ENCODE measurements at places on chromosomes 3 and 15.
A peak's percentile ranks its signal among the peaks of the same experiment; 100 is the strongest.

GRCh38 chr3:134485075-134485717 is 589 bp downstream of the ANAPC13 start:
- DNase-seq, result no peak

DNA sequence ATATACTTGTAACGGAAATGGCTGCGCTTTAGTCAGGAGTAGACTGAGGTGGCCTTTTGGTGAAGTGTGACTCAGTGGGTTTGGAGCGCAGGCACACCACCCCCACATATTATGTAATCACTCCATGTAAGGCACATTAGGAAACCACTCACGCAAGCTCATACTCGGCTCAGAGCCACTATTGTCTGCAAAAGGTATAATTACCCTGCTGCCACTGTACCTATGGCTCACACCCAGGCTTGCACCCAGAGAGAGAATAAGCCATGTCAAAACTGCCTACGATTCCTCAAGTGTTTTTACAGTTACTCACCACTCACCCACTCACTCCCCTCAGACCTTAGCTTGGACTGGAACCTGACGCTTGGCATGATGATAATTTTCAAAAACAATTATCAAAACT is 611.9 kb upstream of the CCDC54 start:
- peak; percentile 52 for DNase-seq

DNA sequence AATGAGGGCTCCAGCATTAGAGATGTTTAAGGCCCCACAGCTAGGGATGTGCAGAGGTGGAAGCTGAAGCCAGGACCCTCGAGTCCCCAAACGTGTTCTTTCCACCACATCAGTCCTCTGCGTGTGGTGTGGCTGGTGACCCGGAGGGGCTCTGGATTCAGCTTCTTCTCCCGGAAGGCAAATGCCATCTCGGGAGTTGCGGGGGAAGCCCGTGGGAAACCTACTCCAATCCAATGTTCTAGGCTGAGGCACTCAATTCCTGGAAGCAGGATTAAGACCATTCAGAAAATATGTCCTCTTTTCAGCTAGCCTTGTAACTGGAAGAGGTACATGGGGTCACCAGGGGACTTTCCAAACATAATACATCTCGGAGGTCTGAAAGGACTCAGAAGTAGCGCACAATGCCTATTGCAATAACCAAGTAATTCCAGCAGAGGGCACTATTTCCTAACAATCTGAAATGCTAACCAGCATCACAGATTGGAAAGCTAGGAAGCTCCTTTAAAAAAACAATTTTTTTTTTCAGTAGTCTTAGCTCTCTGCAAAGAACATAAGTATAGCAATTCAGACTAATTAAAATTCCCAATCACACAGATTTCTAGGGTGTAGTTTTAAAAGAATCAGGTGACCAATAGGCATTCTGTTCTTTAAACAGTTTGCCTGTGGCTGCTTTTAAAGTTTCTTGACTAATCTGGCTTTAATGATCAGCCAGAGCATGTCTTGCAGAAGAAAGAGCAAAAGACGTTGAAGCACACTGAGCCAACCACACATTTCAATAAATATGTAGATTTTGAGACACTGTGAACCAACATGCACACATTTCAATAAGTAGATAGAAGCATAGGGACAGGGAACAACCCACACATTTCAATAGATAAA is 36.1 kb downstream of the BNC1 start:
- peak; percentile 73 for DNase-seq

DNA sequence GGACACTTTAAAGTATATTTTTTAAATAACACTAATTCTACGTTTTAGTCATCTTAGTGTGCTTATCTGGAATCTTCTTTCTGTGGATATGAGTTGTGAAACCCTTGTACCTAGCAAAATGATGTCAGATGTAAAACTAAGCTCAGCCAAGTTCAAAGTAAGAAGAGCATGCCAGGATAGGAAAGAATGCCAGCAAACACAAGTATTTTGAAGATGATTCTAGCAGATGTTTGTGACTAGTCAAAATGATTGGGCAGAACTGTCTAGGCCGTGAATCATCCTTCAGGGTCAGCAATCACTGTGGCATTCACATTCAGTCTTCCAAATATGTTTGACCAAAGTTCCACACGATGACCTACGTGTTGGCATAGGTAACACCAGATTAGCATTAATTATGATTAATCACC is 5.4 kb upstream of the PLOD2 start:
- DNase-seq, result peak; percentile 87

GRCh38 chr3:14898929-14899328 is 48.5 kb upstream of the NR2C2 start:
- DNase-seq, result no peak

GRCh38 chr3:77325280-77325679 is 285.4 kb downstream of the ROBO2 start:
- no peak for DNase-seq

DNA sequence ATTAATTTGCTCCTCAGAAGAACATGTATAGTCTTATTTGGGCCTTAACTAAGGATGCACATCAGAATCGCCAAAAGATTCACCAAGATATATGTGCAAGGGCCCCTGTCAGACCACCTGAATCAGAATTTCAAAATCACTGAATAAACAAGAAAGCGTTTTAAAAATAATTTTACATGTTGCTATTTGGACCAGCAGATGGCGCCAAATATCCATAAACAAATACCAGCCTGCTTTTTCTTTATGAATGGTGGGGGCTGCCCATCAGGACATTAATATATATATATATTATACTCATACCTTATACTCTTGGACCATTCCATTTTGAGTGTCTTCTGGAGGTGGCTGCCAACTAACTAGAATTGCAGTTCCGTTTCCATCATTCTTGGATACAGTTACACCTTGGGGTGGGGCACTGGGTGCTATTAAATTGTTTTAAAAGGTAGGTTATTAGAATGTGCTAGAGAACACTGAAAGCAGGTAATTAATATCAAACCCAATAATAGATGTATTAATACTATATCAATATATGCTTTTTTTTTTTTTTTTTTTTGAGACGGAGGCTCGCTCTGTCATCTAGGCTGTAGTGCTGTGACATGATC is 1108.3 kb downstream of the ROBO1 start:
- DNase-seq, result peak; percentile 49

DNA sequence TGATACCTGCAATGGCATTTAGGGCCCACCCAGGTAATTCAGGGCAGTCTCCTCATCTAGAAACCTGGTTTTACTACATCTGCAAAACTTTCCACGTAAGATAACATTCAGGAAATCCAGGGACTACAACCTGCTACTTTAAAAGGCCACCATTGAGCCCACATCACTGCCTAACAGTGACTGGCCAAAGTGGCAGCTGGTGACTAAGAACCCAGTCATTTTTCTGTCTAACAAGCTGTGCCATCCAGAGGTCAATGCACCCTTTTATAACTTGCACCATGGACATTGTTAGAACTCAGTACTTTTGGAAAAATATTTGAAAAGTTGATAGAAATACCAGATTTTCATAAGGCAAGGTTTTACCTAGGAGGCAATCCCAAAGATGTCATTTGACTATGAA is 492.4 kb downstream of the OTOL1 start:
- no peak for DNase-seq

DNA sequence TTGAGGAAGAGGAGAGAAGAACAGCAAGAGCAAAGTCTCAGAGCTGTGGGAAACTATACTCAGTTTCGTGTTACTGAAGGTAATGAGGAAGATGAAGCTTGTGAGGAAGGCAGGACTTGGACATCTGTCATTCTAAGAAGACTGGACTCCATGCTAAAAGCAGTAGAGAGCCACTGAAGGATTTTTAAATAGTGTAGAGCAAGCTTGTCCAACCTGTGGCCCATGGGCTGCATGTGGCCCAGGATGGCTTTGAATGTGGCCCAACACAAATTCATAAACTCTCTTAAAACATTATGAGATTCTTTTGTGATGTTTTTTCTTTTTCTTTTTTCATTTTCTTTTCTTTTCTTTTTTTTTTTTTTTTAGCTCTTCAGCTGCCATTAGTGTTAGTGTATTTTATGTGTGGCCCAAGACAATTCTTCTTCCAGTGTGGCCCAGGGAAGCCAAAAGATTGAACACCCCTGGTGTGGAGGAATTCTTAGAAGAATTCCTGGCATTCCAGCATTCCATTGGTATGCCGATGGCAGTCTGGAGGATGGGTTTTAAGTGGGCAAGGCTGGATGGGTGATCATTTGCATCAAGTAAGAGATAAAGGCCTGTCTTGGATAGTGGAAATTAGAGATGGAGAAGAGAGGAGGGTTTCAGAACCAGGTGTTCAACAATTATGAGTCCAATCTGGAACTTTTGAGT is 6.9 kb upstream of the NFKBIZ start:
- DNase-seq, result peak; percentile 74

GRCh38 chr3:126104742-126105605 is 21.1 kb upstream of the SLC41A3 start:
- no peak for DNase-seq

GRCh38 chr3:42430781-42431532 is 20.5 kb upstream of the LYZL4 start:
- peak; percentile 20 for DNase-seq

DNA sequence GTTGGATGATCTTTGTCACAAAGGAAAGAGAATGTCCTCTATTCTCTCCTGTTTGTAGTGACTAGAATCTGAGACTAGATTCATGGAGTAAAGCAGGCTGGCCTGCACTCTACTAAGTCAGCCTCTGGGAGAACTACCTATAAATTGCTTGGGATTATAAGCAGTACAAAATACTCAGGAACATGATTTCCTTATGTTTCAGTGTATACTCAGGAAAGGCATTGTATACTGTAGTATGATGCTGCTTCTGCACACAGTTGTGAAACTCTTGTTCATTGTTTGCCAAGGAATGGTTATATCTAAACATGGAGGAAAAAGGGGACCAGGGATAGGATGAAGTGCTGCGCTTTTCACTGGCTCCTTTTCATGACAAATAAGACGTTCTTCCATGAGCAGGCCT is 49.2 kb downstream of the OXSR1 start:
- DNase-seq, result no peak

GRCh38 chr3:194306109-194306686 is 44.9 kb downstream of the CPN2 start:
- DNase-seq, result no peak

DNA sequence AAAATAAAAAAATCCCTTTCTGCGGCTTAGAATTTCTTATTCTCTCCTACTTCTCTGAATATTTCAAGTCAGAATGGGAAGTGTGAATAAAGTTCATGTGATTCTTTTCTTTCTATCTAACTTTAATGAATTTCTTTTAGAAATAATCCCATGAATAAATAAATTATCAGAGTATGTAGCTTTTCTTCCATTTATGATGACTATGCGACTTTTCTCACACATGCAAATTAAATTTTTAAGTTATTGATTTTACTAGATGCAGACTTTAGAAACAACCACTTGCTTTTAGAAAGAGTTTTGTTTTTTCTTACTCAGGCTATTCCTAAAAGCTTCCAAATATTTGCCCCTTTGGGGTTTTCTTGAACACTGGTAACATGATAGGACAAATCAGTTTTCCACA is 477.7 kb upstream of the AGTR1 start:
- no peak for DNase-seq

DNA sequence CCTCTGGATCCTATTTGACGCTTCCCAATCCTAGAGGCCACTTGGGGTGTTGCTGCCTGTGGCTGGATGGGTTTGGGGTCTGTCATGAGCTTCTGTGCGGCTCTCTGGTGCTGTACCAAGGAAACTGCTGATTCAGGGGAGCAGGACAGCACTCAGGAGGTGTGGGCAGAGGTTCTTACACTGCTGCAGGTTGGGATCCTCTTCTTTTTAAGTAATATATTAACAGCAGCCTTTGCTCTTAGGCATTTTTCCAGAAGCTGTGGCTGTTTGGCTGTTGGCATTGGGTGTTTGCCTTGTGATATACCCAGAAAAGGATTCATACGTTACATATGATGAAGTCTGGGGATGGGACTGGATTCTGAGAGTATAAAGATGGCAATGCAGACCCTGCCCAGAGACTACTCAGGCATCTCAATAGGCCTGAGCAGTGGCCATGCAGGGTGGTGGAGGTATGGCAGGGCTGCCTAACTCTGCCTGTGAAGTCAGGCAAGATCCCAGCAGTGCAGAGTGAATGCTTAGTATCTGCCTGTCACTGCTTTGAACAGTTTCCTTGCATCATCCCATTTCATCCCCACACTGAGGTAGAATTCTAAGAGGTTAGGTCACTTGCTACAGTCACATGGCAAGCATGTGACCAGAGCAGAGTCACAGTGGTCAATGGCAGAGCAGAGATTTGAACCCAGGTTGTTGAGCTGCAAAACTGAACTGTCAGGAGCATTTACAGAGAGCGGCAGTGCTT is 3.9 kb downstream of the ABHD6 start:
- DNase-seq, result no peak

GRCh38 chr15:74832826-74833225 is 6.4 kb downstream of the CPLX3 start:
- no peak for DNase-seq

DNA sequence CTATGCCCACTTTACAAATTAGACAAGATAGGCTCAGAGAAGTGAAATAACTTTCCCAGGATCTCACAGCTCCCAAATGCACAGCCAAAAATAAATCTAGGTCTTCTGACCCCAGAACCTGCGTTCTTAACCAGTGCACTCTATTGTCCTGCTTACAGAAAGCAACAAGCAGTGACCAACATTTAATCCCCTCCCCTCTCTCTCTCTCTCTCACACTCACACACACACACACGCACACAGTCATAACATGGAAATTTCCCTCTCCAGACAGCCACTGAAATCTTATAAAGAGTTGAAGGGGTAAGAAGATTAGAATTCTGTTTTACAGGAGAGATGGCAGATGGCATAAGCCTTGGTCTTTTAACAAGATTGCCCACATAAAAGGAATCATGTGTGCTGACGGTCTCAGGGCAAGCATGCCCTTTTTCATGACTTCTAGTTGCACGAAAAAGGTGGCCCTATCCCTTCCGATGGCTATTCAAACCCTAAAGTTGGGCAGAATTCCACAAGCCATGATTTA is 29.4 kb downstream of the EOGT start:
- DNase-seq, result no peak

DNA sequence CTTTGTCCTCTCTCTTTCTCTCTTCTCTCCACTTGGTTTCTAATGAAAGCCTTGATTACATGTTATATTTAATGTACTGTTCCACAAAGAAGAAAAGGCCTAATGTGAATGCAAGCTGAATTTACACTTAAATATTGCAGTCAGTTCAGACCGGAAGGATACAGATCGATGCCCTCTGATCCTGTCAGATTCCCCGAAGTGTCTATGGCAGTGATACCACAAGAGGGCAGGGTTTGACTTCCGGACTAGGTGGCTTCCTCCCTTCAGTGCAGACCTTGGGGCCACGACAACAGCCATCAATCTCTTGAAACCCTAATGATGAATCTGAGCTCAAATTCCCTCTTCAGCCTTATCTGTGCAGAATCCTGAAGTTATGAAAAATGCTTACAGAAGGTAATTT is 29.5 kb downstream of the AGTR1 start:
- DNase-seq, result peak; percentile 60

Data from fibroblast of upper back skin (primary cell).